AG08396 (cell line): ENCODE measurements at places on chromosomes 5 and 9.

- DNase-seq = peak; percentile 17
These were observed 59.2 kb downstream of the AP3B1 start for GRCh38 chr5:78235289-78235688.

GRCh38 chr5:112906637-112907036, 15.4 kb downstream of the REEP5 start:
- DNase-seq = no peak

GRCh38 chr9:34993502-34994259, 4.1 kb downstream of the DNAJB5 start:
- DNase-seq = no peak

DNA sequence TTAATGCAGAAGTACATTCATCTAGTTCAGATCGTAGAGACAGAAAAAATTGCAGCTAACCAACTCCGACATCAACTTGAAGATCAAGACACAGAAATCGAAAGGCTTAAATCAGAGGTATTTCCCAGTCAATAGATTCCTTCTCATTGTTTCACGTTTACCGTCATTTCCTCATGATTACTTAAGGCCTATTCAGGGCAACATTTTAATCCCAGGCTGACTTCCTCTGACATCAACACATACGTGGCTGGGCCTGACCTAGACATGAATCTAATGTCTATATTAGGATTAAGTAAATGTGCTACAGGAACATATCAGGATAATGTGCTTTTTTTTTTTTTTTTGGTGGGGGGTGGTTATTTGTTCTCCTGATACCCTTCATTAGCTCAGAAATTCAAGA, 107.9 kb downstream of the RASGRF2 start:
- no peak for DNase-seq

- DNase-seq = no peak
These were observed 186.0 kb downstream of the NXNL2 start for GRCh38 chr9:88721025-88721424.

DNA sequence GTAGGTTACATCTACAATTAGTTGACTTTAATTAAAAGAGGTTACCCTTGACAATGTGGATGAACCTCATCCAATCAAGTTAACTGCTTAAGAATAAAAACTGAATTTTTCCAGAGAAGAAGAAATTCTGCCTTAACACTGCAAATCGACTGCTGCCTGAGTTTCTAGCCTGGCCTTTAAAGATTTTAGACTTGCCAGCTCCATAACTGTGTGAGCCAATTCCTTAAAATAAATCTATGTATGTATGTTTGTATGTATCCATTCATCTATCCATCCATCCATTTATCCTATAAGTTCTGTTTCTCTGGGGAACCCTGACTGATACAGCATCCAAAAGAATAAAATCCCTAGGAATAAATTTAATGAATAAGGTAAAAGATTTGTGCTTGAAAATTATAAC, 136.1 kb downstream of the TMEM38B start:
- DNase-seq = no peak

DNA sequence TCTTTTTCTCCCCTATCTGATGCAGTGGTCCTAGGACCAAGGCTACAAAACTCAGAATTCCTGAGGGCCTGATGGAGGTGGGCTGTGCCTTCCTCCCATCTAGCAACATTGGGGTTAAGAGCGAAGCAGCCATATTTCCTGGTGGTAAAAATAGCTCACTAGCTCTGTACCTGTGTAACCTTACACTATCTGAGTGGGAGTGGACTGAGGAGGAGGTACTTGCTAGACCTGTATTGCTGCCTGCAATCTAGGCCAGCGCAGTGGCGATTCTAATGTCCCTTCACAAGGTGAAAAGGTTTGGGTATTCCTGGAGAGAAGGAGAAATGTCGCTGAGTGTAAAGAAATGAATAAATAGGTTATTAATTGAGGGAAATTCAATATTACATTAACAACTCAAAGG, 80.2 kb upstream of the LIFR start:
- no peak for DNase-seq

- DNase-seq = no peak
These were observed 21.0 kb downstream of the PDCD1LG2 start for GRCh38 chr9:5531101-5531882.

- DNase-seq = no peak
These were observed at the start of gene UBE2QL1 for GRCh38 chr5:6448622-6449464. TSS of gene UBE2QL1 (plus strand) at chr5:6448859. CDS start at chr5:6448894, 35 bp downstream.

DNA sequence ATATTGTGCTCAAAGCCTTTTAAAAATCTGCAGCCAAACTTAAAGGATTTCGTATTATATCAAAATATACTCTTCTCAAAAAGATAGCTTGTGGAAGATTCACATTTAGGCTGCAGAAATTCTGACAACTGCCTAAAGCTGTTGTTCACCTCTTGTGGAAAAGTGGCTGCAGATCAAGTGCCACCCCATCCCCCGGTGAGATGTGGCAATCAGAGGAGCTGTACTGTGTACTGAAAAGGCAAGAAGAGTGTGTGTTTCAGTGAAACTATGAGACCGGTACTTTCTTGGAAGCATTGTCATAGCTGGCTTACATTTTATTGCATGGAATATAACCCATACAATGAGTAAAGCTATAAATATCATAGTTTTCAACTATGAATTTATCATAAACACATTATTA, 64.3 kb downstream of the CDH18 start:
- DNase-seq = no peak

- DNase-seq = no peak
These were observed 448 bp upstream of the GPRIN1 start for GRCh38 chr5:176610435-176610773.

DNA sequence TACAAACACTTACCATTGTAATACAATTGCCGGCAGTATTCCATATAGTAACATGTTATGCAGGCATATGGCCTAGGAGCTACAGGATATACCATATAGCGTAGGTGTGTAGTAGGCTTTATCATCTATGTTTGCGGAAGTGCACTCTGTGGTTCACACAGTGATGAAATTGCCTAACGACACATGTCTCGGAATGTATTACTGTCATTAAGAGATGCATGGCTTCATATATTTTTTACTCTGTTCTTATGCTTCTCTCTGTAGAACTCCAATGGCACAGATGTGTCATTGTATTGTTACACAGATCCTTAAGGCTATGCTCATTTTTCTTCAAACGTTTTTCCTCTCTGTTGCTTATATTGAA, 19.2 kb upstream of the ANKRD18A start:
- no peak for DNase-seq

DNA sequence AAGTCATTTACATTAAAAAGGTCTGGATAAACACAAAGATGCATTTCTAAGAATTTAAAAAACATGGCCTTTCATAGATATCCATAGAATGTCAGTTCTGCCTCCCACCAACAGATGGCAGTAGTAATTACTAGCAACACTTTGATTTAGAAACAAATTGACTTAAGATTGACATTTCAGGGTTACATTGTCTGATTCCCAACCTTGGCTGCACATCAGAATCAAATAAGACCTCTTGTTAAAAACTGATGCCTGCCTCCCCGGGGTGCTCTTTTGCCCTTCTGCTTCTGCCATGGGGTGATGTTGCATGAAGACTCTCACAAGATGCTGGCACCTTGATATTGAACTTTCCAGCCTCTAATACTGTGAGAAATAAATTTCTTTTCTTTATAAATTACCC, 146.2 kb upstream of the GPR151 start:
- DNase-seq = no peak

GRCh38 chr5:165859251-165859650, 2353.8 kb downstream of the MAT2B start:
- no peak for DNase-seq

DNA sequence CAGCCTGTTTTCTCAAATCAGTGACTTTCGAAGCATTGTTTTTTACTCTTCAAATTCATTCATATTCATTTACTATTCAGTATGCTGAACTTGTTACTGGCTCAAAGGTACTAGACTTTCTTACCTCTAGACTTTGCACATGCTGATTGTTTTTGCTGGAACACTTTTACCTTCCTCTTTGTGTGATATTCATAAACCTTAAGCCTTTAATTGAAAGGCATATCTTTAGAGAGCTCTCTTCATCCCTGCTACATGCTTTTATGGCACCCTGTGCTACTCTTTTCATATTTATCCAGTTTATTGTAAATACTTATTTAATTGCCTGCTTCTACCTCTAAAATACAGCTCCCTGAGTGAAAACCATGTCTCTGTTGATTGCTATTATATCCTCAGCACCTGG, 48.7 kb upstream of the LRRC19 start:
- no peak for DNase-seq
